ENCODE measurements at places on chromosomes 2 and 18. TPM values are rescaled to one million over a fixed set of nuclear protein-coding genes. Genes with fewer than 3 reads are reported as not detected.

Gene PNPT1
- polyA plus RNA-seq = 30.1 TPM

Gene VAMP5
- 44.5 TPM for polyA plus RNA-seq

Gene EFEMP1
- 96.4 TPM for polyA plus RNA-seq

Gene LOXL3
- polyA plus RNA-seq = 10.1 TPM

Gene CTAGE1
- not detected for polyA plus RNA-seq

Gene OTX1
- polyA plus RNA-seq = not detected

Gene KCNIP3
- 15.5 TPM for polyA plus RNA-seq
